AML-193 (cell line): ENCODE measurements at places on chromosomes 4 and X.

GRCh38 chr4:68180849-68181526 is 51.3 kb upstream of the TMPRSS11F start:
- DNase-seq, result no peak

DNA sequence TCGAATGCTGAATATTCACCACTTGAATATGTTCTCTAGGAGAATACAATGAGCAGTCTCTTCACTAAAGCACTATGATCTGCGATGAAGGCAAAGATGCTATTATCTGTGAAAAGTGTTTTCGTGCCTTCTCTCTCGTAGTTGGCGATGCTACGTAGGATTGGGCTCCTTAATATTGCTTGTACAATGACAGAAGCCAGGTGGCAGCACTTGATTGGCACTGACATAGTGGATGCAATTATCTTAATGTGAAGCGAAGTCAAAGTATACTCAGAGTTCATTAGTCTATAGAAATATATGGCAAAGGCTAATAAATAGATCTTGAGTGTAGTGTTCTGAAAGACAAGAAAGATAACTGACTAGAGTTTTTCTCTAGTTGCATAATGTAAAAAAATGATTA is 1135.7 kb upstream of the AGA start:
- DNase-seq, result no peak

DNA sequence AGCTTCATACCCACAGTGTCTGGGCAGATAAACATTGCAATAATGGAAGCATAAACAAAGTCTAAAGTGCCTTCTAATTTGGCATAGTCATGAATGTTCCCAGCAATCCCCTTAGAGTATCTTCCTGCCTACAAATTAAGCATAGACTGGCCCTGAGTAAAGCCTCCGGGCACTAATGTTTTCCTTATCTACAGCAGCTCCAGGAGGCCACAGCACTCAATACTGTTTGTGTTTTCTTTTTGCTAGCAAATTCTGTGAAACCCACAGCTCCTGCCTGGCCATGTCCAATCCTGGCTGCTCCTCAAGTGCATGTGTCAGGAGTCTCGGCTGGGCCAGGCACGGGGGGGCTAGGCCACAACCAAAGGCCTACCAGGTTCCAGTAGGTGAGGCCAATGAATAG is 102.7 kb upstream of the TBC1D9 start:
- no peak for DNase-seq

DNA sequence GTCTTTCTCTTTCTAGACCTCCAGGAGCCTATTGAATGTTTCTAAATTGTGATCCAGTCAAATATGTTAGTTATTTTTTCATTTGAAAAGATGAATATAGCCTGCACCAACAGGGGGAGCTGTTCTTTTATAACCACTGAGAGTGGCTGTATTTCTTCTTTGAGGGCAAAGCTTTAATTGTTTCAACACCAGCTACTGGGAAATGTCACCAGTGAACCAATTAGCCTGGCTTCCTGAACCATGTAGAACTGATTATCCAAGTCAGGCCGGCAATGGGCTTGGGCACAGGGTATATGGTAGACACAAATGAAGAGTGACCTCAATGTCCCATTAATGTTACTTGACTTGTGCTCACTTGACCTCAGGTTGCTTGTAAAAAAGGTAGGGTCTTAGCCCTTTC is 4.8 kb upstream of the DAPP1 start:
- DNase-seq, result peak; percentile 86

DNA sequence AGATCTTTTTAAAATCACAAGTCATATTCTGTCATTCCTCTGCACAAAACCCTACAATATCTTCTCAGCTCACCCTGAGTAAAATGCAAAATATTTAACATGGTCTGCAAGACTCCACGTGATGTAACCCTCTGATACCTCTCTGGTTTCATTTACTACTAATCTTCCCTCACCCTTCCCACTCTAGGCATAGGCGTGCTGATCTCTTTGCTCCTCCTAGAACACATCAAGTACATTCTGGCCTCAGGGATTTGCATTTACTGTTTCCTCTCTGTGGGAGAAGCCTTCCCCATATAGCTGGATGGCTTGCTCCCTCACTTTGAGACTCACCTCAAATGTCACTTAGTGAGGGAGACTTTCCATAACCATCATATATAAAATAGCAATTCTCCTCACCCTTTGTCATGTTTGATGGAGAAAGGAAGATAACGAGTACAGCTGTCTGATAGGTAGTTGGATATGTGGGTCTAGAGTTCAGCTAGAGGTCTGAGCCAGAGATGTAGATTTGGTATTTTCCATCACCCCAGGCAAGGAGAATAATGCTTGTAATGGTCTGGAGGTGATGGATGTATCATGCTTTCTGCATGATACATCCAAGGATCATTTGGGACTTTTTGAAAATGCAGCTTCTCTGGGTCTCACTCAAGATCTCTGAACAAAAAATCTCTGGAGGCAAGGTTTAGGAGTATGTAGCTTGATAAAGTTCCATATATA is 123.9 kb upstream of the VAMP7 start:
- DNase-seq, result no peak

DNA sequence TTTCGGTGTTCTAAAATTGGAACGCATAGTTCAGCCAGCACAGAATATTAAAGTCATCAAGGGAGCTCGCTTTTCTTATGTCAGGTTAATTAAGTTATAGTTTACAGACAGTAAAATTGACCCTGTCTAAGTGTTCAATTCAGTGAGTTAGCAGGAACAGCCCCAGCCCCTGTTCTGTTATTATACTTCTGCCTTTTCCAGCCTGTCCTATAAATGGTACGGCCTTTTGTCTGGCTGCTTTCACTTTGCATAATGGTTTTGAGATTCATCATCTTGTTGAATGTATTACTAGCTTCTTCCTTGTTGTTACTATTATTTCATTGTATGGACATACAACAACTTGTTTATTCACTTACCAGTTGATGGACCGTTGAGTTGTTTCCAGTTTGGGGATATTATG is 9.5 kb downstream of the CXCL13 start:
- no peak for DNase-seq
